ENCODE measurements at places on chromosomes 3 and 15.

DNA sequence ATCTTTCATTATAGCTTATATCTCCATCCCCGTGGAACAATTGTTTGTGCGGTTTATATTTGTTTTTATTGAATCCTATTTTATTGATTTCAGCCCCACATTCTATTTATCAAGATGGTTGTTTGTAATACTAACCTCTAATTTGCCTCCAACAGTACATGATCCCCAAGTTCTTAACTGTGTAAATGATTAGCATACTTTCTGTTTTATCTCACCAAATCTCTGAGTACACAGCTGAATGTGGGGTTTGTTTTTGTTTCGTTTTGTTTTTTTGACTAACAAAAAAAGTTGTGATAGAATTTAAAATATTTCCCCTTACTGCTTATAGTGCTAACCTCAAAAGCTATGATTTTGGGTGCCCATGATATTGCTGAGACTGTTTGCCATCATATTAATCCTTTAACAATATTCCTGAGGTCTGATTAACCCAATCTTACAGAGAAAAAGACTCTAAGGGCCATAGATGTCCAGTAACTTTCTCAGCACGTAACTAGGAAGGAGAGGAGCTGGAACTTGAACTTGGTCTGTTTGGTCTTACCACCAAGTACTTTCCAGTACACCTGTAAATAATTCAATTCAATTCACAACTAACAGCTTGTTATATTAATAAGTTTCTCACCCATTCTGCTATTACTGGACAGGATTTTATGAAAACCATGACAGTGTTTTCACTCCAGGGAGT, 789.8 kb downstream of the TUSC7 start:
- peak; percentile 25 for DNase-seq

DNA sequence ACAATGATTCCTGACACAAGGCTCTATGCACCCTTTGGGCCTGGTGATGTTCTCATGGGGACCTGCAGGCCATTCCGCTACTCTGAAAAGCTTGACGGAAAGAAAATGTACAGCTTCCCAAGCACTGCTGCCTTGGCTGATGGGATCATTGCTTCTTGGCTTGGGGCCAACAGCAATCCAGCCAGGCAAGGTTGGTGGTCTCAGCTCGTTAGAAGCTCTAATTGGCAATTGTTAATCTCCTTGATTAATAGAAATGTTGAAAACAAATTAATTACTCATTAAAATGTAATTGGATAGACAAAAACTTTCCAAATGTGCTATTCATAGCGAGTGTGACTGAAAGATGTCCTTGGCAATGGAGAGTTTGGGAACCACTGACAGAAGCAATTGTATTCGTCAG, 16.3 kb upstream of the MYZAP start:
- DNase-seq = no peak

GRCh38 chr3:30629746-30630145, 23.3 kb downstream of the TGFBR2 start:
- DNase-seq = no peak

- DNase-seq = no peak
These were observed 165.2 kb upstream of the LMCD1 start for GRCh38 chr3:8336456-8336855.

DNA sequence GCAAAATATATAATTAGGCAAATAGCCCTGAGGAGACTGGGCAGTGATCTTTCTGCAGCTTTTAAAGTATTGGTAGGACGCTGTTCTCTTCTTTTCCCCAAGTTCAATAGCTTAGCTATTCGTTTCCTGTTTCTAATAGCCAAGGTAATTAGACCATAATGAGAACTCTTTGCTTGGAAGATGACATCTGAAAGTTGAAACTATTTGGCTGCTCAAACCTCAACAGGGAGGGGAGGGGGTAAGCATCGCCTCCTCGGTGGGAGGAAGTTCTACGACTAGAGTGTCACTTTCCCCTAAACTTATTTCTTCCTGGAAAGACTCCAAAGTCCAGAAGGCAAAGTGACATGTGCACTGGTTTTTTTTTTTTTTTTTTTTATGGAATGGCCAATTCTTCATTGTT, 22.8 kb upstream of the ALDH1A3 start:
- DNase-seq = no peak

- no peak for DNase-seq
These were observed 83.9 kb downstream of the CHSY1 start for GRCh38 chr15:101167753-101168462.

DNA sequence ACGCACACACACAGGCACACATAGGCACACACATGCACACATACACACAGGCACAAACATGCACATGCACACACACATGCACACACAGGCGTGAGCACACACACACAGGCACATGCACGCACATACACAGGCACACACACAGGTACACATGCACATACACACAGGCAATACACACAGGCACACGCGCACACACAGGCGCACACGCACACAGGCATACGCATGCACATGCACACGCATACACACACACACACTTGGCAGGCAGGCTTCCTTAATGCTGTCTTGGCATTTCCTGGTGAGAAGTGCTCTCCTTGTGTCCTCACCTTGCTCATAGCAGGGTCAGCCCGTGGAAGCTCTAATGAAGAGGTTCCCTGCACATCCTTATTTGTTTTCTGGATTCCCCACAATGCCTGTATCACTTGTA, 8.4 kb upstream of the SLCO2A1 start:
- no peak for DNase-seq
